ENCODE measurements at places on chromosomes 11 and 22.

- DNase-seq, result no peak
Observed at GRCh38 chr11:76317296-76317695, 63.6 kb downstream of the THAP12 start.

DNA sequence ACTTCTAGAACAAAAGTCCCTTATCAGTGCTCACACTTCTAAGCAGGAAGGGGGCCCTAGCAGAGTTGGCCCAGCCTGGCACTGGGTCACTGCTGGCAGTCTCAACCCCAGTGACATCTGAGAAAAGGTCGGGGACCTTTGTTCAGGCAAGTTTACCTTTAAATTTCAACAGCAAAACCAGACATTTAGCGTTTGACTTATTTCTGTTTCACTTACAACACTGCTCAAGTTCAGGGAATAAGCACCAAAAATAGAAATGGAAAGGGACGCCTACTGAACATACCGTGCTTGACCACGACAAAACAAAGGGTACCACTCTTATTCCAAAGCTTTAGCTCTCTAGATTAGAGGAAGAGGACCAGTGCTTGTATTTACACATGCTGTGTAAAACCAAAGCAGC, 26.2 kb downstream of the PITPNB start:
- DNase-seq, result no peak

- DNase-seq, result peak; percentile 73
Observed at GRCh38 chr11:34866375-34866774, 49.8 kb downstream of the APIP start.

GRCh38 chr22:43561415-43562178, 149.8 kb downstream of the MPPED1 start:
- no peak for DNase-seq

GRCh38 chr22:38313384-38313955, 3.8 kb downstream of the CSNK1E start:
- peak; percentile 84 for DNase-seq

- no peak for DNase-seq
Observed at GRCh38 chr11:20277014-20277413, 86.5 kb upstream of the HTATIP2 start.

DNA sequence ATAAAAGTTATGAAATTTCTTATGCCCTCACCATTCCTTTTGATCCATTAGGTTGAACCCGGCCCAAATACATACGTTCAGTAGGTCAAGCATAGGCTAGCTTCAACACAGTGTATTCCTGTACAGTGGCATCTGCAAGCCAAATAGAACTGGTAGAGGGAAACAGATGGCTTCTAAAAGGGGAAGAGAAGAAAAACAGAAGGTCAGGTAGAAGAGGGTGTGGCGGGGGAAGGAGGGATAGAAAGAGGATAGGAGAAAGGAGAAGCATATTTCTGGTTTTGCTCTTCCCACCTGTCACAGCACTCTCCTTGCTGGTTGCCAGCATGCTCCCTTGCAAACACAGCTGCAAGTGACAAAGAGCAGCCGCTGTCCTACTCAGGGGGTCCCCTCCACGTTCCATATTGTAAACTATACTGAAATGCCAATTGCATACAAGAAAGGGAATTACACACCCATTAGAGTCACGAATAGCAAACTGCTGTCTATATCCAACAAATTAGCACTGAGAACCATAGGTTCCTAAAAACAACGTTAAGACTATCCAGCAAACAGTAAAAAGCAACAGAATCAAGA, 71.8 kb downstream of the PHF21A start:
- DNase-seq, result no peak

DNA sequence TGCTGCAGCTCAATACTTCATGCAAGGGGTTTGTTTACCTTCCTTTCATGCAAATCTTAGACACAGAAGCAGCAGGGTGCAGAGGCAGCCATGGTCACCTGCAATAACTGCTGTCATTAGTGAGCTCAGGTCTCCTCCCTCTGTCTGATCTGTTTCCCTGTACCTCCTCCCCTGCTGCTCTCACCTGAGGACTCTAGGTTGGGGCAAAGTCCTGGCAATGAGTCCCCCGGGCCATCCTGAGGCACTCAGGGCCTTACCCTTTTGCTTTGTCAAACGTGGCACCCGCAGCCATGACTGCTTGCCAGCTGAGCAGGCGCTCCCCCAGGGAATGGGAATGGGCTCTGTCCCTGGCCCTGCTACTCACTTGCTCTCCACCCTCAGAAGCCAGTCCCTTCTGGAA, 3.9 kb downstream of the LRRC10B start:
- DNase-seq, result no peak

DNA sequence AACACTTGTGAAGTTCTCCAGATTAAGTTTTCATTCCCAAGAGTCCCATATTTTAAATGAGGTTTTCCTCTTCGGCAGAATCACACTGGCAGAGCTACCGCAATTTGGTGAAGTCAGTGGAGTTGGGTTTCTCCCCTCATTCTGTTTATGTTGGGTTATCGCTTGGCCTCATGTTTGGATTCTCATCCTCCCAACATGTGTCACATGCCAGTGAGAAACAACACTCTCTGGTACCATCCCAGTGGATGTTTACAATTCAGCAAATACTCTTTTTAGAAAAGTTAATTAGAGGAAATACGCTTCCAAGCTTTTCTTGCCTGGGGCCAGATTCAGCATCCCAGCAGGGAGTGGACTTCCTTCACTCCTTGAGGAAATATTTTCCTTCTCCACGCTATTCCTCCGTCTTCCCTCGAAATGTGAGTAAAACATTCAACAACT, 2.1 kb downstream of the PAMR1 start:
- DNase-seq, result peak; percentile 61

DNA sequence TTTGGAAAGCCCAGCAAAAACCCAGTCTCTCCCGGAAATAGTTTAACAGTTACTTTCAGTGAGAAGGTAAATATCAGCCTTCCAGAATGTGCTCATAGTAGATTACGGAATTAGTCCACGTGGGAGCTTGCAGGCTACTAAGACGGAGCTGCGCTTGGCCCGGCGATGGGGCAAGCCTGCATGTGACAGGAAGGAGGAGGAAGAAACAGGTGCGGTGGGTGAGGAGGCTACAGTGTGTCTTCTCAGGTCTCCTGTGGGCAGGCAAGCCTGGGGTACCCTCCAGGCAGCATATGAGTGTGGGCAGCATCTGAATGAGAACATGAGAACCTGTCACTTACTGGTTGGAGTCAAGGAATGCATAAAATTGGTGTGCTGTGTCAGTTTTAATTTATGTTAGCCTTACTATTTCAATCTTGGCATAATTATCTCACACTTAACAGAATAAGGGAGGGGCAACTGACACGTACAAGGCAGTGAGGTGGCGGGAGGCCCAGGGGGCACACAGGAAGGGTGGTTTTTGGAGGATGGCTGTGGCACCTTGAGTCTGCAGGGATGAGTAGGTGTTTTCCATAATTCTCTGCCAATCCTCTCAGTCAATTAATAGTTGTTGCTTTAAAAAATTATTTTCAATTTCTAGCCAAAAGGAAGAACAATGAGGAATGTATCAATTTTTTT, 35.7 kb downstream of the CLMP start:
- DNase-seq, result no peak

- no peak for DNase-seq
Observed at GRCh38 chr11:116729501-116730240, 43.1 kb downstream of the BUD13 start.

DNA sequence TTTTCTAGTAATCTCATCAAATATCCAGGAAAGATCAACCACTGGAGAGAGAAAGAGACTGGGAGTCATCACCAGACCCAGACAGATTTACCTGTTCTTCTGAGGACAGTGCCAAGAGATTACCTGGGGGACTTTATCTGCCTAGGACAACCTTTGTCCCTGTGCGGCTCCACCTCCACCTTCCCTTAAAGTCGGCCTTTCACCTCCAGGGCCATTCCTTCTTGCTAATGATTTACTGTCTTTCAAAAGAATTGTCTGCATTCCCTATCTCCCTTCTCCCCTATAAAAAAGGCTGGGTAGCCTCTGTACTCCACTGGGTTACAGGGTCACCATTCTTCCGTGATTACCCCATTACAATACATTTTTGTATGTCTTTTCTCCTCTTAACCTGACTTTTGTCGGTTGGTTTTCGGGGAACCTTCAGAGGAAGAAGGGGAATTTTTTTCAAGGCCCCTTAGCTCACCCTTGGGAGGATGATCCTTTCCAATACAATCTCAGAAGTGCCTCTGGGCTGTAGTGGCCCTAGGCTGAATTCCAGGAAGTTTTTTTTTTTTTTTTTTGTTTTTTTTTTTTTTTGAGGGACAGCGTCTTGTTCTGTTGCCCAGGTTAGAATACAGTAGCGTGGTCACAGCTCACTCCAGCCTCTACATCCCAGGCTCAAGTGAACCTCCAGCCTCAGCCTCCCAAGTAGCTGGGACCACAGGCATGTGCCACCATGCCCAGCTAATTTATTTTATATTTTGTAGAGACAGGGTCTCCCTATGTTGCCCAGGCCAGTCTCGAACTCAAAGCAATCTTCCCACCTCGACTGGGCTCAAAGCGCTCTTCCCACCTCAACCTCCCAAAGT, 1.5 kb upstream of the HMOX1 start:
- no peak for DNase-seq

DNA sequence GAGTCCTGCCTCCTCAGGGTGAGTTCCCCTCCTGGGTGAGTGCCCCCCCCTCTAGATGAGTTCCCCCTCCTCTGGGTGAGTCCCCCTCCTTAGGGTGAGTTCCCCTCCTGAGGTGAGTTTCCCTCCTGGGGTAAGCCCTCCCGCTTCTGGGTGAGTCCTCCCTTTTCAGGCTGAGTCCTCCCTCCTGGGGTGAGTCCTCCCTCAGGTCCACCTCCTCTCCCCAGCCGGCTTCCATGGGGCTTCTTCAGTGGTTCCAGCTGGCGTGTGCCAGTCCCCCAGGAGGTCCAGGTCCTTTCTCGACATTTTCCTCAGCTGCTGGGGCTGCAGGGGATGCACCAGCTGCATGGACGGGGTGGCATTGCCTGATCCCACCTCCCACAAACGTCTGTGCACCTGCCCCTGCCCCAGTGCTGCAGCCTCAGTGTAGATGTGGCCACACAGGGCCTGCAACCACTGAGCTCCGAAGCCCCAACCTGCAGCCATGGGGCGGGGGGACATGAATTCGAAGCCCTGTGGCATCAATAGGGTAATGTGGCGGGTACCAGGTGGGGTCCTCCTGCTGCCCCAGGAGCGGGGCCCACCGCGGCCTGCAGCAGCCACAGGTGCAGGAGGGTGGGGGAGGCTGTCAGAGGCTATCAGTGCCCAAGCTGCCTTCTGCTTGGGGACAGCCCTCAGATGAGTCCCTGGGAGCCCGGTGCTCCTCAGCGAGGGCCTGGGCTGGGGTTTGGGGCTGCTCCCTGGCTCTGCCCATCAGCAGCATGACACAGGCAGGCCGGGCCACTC, 101.3 kb upstream of the FGF3 start:
- DNase-seq, result no peak

- DNase-seq, result peak; percentile 7
Observed at GRCh38 chr22:25111579-25112517, 87.8 kb upstream of the CRYBB3 start.

- DNase-seq, result peak; percentile 3
Observed at GRCh38 chr11:58787903-58788302, 56.2 kb upstream of the GLYAT start.

DNA sequence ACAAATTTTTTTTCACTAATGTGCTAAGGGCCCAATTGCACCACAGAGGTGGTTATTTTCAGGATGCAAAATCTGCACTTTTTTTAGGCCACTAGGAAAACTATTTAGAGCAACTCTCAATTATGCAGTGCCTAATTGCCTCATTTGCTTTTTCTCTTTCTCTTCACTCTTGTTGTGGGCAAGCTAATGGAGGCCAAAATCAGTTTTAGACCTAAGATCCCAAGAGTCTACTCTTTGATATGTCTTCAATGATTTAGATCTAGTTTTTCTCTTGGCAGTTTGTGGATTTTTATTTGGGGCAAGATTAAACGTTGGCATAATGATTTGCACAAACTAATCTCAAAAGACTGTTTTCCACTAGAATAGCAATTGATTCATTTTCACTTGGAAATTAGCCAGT, 1996.9 kb downstream of the LRRC4C start:
- DNase-seq, result no peak

DNA sequence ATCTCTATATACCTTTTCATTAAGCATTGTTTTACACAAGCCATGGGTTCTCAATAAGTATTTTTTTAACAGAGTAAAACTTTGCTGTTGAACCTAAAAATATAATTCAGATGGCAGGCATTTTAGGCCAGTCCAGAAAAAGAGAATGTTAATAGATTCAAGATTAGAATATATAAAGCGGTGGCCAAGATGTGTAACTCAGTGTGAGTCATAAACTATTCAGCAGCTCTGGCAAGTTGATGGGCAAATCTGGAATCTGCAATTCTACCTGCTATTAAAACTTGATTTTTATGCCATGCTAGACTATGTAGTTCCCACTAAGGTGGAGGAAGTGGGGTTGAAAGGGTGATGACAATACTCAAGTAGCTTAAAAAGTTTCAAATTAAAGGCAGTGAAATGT, 45.4 kb downstream of the CASP12 start:
- peak; percentile 24 for DNase-seq

DNA sequence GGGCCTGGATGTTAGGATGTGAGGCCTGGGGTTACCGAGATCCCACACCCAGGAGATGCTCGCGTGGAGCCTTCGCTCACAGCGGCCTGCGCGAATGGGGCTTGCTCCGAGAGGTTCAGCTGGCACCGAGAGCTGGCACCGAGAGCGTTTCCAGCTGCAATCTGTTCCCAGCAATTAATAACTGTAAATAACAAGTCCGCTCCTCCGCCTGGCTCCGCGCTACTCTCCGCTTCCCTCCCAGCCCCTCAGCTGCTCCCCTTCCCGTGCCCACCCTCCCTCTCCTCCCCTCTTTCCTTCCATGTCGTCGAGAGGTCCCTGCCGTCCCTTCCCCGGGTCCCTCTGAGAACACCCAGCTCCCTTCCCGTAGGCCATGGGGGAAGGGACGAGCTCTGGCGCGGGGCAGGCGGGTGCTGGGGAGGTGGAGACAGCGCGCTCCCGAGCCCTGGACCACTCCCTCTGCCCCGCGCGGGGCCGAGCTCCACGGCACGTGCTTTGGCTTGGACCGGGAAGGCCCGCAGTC, 110.8 kb downstream of the WNT7B start:
- DNase-seq, result no peak

- DNase-seq, result no peak
Observed at GRCh38 chr11:73200256-73200655, 17.8 kb upstream of the P2RY2 start.

DNA sequence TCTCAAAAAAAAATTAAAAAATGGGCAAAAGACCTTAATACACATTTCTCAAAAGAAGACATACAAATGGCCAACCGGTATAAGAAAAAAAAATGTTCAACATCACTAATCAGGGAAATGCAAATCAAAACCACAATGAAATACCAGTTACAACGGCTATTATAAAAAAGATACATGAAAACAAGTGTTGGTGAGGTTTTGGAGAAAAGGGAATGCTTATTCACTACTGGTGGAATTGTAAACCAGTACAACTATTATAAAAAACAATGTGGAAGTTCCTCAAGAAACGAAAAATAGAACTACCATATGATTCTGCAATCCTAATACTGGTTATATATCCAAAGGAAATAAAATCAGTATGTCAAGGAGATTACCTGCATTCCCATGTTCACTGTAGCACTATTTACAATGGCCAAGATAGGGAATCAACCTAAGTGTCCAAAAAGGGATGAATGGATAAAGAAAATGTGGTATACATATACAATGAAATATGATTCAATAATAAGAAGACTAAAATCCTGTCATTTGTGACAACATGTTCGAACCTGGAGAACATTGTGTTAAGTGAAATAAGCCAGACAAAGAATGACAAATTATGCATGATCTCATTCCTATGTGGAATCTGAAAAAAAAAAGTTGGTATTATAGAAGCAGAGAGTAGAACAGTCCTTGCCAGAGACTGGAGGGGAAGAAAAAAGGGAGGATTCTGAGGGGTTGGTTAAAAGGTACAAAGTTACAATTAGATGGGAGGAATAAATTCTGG, 256.9 kb upstream of the PITPNB start:
- DNase-seq, result no peak

- peak; percentile 88 for DNase-seq
Observed at GRCh38 chr11:79236541-79236971, 204.3 kb downstream of the TENM4 start.

- DNase-seq, result peak; percentile 88
Observed at GRCh38 chr22:39013942-39014722, at the start of gene APOBEC3C. Gene APOBEC3C, plus strand, starts transcription at chr22:39014257. Its CDS starts 106 bp downstream, at chr22:39014363.

Data from adipocyte (in vitro differentiated cells).